ENCODE measurements at places on chromosomes 3 and 15.

DNA sequence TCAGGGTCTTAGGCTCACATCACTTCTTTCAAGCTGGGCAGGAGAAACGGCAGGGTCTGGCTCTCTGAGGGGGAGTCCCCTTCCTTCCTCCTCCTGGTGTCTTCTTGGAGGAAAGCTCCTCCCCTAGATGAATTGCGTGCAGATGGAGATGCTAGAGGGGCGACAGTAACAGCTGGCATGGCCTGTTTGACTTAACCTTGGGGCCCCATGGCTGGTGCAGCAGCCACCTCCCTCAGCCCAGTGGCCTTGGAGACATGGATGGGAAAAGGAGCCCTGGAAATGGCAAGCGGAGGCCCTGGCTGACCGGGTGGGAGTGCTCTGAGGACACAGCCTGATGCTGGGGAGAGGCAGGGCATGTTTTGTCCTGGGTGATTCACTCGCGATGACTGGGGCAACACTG, 20.2 kb downstream of the PAK6 start:
- no peak for DNase-seq

GRCh38 chr15:34726406-34727100, 28.2 kb downstream of the GJD2 start:
- DNase-seq = peak; percentile 65

DNA sequence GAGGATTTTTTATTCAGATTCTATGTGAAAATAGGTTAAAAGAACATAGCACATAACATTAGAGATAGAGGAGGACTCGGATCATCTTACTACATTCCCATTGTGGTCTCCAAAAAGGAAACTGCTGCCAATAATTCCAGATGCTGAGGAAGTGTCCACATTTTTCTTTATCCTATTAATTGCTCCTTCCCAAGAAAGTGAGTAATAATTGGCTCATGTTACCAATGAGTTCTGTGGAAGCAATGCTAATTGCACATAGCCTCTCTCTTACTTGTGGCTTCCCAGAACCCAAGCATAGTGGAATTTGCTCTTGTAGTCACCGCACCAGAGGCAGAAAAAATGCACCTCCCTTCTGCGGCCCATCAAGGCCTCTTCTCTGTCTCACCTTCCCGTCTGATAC, 208.4 kb downstream of the PLOD2 start:
- DNase-seq = peak; percentile 99

DNA sequence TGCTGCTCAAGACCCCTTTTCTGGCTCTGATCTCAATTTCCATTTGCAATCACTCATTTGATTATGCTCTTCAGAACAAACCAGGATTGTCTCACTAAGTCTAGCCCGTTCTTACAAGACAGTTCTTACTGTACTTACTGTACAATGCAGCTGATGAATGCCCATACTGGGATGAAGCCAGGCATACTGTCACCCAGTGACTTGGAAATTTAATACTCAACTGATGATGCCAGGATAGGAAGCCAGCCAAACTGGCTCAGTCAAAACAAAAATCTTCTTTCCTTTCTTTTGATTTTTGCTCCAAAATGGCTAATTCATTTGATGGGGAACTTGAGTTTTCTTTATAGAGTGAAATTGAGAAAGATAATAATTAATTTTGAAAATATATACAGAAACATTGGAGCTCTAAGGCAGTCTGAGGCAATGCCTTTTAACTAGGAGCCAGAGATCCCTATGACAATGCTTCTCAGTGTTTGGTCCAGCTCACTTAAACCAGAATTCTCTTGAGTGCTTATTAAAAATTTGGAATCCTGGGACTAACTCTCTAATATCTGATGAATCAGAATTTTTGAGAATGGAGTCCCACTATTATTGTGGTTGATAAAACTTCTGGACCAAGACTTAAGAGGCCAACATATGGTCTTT, 265.6 kb upstream of the THBS1 start:
- DNase-seq = no peak

- DNase-seq = no peak
These were observed 346.1 kb downstream of the EPHB1 start for GRCh38 chr3:135141160-135141559.

DNA sequence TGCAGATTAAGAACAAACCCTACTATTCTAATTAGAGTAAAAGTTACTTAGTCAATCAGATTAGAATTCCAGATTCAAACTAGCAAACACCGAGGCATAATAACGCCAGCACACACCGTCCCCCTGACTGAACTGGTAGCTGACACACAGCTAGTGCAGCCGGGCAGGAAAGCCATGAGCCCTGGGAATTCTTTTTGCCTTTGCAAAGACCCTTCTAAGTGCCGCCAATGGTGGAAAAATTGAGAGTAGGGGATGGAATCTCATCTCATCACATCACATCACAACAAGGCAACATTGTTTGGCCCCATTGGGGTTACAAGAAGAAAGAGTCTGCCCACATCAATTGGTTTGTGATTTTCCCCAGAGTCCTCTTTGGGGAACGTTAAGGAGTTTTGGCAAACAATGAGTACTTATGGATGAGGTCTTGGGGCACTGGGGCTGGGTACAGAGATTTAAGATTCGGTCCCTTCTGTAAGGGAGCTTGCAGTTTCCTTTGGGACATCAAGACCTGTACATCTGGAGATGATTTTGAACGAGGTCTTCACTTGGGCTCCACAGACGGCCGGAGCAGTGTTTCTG, 120.4 kb upstream of the MEF2A start:
- no peak for DNase-seq

- no peak for DNase-seq
These were observed 77.0 kb upstream of the PRR23C start for GRCh38 chr3:139121513-139122220.

GRCh38 chr15:67109141-67110034, 44.0 kb downstream of the SMAD3 start:
- DNase-seq = peak; percentile 99

DNA sequence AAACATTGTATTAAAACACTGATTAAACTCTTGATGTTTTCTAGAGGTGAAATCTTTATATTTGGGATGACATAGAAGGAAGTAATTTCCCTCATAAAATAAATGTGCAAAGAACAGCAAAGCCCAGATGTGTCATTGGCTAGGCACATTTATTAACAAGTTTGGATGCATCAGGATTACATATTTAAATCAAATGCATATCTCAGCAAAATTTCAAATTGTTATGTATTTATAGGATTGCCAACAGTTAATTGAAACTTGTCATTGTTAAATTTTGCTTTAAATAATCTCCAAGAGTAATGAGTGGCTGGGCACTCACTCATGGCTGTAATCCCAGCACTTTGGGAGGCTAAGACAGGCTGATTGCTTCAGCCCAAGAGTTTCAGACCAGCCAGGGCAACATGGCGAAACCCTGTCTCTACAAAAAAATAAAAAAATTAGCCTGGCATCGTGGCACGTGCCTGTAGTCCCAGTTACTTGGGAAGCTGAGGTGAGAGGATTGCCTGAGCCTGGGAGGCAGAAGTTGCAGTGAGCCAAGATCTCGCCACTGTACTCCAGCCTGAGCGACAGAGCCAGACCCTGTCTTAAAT, 28.2 kb downstream of the ARIH1 start:
- DNase-seq = no peak

DNA sequence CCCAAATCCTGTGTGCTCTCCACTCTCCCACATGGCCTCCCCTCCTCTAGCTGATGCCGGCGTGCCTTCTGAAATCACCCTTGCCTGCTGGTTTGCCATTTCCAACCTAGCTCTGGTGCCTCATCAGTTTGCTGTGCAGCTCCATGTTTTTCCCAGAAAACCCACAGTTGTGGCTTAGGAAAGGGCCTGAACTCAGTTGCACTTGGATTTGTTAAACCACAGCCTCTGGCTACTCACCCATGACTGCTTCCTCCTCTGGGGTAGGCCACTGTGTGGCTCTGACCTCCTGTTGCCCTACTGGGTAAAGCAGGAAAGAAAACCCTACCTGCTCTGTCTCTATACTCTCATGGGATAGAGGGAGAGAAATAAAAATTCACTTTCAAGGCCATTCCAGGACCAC, 97.3 kb downstream of the DAPK2 start:
- no peak for DNase-seq

DNA sequence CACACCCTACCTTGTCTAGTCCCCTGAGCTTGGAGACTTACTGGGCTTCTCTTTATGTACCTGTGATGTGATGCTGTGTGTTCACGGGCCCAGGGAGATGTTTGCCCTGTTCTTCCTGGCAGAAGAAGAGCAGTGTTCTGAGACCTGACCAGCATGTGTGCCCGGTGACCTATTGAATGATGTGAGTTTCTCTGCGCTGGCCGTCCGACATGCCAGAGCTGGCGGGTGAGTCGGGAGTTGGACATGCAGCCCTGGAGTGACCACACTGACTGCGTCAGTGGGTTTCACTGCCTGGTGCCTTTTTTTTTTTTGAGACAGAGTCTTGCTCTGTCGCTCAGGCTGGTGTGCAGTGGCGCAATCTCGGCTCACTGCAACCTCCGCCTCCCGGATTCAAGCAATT, 42.3 kb downstream of the CGNL1 start:
- no peak for DNase-seq

DNA sequence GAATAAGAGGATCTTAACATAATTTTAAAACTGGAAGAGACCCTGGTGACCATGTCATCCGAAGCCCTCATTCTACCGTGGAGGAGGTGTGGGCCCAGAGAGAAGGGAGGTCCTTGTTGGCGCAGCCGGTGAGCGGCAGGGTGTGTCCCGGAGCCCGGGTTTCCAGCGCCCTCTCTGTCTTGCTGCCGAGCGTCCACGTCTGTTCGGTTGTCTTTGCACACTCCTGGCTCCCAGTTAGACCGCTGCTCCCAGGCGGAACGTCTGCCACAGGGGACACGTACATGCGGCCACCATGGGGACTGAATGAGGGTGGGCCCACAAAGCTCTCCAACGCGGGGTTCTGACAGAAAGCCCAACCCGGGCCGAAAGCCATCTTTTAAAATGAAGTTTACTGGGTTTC, 6.6 kb upstream of the MUC4 start:
- DNase-seq = no peak

GRCh38 chr15:64930019-64930652, 18.4 kb downstream of the ANKDD1A start:
- no peak for DNase-seq

- DNase-seq = no peak
These were observed 23.8 kb downstream of the CORO2B start for GRCh38 chr15:68602459-68603215.

DNA sequence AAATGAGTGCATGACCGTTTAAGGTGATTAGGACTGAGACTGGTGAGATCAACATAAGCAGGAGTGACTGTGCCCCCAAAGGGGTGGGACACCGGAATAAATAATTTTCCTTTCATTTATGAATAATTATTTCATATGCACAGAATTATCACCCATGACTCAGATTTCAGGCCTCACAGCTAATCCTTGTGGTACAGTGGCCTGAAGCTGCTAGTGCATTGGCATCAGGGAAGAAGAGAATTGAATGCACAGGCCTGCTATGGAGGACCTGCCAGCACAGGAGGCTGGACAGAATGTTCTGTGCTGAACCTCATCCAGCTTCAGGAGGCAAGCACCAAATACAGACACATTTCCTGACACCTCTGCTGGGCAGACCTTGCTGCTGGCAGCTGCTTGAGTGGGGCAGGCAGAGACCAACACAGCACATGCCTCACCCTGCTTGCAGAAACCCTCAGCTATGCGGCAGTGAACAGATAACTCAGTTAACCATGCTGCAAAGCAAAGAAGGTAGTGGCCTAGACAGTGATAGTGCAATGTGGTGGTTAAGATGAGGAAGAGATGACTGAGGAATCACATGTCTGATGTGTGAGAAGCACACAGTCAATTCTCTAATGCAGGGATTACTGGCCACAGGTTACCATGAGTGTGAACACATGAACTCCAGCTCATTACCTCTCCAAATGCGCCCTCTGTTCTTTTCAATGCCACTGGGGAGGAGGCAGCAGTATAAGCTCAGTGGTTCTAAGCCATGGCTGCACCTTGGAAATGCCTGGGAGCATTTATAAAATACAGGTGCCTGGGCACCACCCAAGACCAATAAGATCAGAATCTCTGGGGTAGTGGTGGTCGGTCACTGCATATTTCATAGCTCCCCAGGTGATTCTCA, 68.1 kb upstream of the SCN5A start:
- no peak for DNase-seq

DNA sequence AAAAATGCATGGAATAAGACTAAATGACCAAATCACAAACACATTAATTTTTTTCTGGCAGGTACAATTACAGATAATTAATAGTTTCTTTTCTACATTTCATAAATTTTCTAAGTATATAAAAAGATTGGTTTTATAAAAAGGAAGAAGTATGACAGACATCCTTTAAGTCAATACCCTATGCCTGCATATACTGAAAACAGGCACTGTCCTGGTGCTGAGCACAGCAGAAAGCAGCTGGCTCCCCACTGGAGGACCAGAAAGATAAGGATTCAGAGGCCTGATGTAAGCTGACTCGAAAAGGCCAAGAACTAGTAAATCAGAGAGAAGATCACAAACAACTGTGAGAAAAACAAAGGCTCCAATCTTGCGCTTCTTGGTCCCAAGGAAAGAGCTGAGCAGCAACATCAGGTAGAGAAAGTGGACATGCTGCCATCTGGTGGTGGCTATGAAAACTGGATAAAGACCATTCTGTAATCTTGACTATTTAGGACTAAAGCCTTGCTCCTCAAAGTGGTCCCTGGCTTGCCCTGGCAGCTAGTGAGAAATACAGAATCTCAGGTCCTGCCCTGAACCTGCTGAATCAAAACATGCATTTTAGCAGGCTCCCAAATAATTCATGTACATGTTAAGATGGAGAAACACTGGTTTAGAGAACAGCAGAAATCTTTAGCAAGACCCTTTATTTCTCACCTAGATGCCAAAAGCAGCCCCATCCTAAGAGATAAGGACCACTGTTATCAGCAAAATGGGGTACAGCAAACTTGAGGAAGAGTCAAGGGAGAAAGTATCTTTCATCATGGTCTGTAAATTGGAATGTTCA, 76.0 kb downstream of the TRANK1 start:
- DNase-seq = peak; percentile 53

GRCh38 chr3:29679944-29680343, 399.1 kb downstream of the RBMS3 start:
- no peak for DNase-seq

GRCh38 chr3:110099711-110100110, 762.4 kb upstream of the DPPA4 start:
- no peak for DNase-seq

- no peak for DNase-seq
These were observed 42.4 kb upstream of the KY start for GRCh38 chr3:134693226-134693625.

GRCh38 chr3:121126707-121127035, 218.7 kb downstream of the STXBP5L start:
- no peak for DNase-seq

- DNase-seq = no peak
These were observed 357.4 kb upstream of the ATP11B start for GRCh38 chr3:182435860-182436259.

GRCh38 chr3:192931825-192932224, 14.2 kb upstream of the MB21D2 start:
- DNase-seq = no peak

GRCh38 chr3:126972866-126973265, 10.0 kb upstream of the PLXNA1 start:
- DNase-seq = no peak

DNA sequence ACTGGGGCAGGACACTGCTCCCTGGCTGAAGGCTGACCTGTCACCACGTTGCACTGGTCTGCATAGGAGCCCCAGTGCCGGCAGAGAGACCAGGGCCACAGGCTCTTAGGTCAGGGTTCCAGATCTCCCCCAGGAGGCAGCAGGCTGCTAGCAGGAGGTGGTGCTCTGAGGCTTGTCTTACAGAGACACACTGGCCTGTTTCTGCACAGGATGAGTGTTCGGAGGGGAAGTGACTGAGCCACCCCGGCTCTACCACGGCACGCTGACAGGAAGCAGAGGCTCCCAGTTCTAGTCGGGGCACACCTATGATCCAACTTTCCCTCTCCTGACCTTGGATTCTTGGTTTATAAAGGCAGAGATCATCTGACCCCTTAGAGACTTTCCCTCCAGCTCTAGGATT, 8.6 kb downstream of the FBXL22 start:
- DNase-seq = no peak

- DNase-seq = no peak
These were observed 6.7 kb upstream of the TMPRSS7 start for GRCh38 chr3:112027826-112028225.
